ENCODE measurements at places on chromosomes 5 and 9.
A peak's percentile ranks its signal among the peaks of the same experiment; 100 is the strongest.

DNA sequence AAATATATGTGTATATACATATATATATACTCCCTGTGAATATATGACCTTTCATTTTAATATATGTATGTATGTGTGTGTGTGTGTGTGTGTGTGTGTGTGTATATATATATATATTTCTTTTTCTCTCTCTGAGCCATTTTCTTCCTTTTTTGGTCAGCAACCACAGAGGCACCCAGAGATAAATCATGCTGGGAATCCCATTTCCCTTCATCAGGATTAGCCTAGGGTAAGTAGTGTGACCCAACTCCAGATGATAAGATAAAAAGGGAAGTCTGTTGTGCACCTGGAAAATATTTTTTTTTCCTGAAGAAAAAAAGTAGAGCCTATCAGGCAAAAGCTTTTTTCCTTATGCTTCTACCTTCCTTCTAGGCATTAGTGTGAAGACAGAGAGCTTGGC, 25.4 kb upstream of the SUB1 start:
- no peak for DNase-seq

GRCh38 chr9:89617978-89618377, 13.2 kb downstream of the GADD45G start:
- DNase-seq: no peak

DNA sequence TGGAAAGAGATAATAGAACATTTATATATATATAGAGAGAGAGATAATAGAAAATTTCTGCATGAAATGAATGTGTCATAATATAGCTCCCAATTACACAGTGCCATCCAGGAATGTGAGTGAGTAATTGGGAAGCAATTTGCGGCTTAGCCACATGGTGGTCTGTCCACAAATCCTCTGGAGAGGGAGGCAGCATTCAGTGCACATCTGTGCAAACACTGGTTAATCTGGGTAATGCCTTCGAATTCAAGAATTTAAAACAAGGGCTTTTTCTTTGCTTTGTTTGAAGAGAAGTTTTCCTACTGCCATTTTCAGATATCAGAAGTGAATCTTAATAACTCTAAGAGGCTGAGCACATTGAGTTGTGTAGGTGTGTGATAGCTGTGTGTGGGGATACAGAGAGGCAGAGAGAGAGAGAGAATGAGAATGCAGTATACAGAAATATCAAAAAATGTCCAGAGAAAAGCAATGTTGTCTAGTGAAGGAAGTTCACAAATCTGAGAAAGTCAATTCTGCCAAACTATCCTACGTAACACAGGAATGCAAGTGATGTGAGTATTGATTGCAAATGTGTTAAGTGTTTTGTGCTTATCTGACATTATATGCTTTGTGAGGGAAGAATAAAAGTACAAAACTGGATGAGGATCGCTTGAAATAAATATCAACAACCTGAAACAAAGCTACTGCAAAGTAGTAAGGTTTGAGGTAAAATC, 134.6 kb downstream of the EDIL3 start:
- DNase-seq: no peak

DNA sequence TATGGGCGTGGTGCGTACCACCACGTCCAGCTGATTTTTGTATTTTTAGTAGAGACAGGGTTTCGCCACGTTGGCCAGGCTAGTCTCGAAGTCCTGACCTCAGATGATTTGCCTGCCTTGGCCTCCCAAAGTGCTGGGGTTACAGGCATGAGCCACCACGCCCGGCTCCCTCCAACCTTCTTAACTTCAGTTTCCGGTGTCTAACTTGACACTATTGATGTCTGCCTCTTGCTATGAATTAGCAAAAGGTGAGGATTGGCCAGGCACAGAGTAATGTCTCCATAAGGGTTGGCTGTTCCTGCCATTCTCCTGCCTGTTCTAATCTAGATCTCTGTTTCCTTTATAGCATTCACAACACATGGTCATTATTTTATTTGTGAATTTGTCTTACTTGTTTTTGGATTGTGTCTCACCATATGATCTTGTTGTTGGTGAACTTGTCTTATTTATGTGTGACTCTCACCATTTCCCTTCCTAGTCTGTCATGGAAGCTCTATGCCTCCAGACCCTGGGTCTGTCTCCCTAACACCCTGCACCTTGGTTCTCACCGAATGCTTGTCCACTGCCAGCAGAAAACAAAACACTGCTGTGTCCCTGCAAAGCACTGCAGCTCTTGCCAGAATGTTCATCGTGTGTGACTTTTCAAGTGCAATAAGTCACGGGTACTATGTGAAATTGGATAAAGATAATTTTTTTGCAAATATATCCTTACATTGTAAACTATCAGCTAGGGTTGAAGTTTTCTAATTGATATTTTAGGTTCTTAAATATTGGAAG, 26.0 kb downstream of the BASP1 start:
- DNase-seq: no peak

DNA sequence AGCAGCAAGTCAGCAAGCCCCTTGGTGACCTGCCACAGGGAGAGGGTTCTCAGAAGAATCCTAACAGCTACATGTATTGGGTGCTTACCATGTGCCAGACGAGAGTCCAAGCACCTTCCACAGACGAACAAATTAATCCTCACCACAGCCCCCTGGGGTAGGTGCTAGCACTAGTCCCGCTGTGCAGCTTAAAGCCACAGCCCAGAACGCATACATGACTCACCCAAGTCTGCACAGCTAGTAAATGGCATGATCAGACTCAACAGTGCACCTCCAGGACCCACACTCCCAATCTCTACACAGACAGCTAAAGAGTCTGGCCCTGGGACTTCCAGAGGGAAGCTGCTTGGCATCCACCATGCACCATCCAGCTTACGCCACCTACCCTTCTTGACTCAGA, 111.5 kb downstream of the PAX5 start:
- no peak for DNase-seq

DNA sequence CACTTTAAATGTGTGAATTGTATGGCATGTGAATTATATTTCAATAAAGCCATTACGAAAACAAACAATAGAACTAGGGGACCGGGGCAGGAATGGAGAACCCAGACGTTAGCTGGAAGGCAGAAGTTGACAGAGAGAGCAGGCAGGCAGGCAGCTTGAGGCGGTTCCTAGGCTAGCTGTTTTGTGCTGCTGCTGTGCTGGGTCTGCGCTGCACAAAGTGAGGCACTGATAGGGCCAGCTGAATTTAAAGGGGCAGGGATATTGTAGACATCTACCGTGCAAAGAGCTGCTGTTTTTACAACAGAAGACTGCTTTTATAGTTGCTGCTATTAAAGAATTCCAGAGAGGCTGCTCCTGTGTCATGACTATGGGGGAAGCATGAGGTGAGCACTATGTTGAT, 21.6 kb upstream of the MIER3 start:
- DNase-seq: no peak

GRCh38 chr9:37820142-37820541, 19.5 kb downstream of the DCAF10 start:
- no peak for DNase-seq

DNA sequence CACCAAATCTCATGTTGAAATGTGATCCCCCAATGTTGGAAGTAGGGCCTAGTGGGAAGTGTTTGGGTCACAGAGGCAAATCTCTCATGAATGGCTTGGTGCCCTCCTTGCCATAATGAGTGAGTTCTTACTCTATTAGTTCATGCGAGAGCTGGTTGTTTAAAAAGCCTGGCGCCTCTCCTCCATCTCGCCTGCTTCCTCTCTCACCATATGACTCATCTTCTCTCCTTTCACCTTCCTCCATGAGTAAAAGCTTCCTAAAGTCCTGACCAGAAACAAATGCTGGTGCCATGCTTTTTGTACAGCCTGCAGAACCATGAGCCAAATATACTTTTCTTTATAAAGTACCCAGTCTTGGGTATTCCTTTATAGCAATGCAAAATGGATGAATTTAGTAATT, 20.9 kb upstream of the ARHGAP26 start:
- DNase-seq: no peak

DNA sequence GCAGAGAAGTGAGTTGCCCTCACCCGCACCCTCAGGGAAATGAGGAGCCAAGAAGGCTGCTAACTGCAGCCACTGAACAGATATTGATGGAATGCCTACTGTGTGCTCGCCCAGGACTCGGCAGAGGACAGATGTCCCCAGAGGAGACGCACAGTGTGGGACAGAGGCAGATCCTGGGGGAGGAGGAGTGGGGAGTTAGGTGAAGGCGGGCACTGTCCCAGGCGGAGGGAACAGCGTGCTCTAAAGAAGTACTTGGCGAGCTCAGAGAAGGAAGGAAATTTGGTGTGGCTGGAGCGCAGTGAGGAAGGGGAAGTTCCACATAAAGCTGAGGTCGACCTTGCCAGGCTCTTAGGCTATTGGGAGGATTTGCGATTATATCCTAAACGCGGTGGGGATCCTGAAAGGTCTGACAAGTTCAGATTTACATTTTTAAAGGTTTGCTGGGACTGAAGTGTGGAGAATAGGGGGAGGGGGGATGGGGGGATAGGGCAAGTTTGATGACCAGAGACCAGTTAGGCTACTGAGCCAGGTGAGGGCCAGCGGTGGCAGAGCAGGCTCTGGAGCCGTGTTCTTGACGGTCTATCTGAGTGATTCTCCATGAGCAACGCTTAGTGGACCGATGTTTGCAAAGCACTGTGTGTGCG, 23.6 kb upstream of the CERCAM start:
- DNase-seq: no peak

DNA sequence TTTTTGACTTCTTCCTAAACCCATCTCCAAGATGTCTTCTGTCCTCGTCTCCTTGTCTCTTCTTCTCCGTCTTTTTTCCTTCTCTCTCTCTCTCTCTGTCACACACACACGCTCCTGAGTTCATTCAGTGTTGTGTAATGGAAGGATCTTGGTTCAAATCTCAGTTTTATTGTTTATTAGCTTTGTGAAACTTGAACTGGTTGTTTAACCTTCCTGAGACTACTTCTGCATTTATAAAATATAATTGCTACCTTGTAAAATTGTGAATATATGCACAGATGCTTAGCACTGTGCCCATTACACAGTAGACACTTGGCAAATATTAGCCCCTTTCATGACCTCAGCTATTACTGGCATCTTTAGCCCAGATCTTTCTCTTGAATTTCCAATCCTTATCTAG, 2.4 kb upstream of the NADK2 start:
- no peak for DNase-seq

DNA sequence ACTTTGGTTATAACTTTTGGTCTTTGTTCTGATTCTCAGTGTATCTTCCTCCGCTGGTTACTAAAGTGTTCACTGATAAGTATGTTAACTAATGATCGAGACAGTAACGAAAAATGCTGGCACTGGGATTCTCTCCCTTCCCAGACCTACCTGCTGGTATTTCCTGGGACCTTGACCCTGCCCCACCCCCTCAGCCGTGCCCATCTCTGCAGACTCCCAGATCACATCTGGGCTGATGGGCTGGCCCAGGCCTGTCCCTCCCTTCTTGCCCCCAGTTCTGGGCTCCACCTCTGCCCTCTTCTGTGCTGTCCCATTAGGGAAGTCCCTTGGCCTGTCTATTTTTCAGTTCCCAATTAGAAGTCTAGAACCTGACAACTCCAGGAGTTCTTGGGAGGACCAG, 46.9 kb downstream of the NEURL1B start:
- DNase-seq: no peak

DNA sequence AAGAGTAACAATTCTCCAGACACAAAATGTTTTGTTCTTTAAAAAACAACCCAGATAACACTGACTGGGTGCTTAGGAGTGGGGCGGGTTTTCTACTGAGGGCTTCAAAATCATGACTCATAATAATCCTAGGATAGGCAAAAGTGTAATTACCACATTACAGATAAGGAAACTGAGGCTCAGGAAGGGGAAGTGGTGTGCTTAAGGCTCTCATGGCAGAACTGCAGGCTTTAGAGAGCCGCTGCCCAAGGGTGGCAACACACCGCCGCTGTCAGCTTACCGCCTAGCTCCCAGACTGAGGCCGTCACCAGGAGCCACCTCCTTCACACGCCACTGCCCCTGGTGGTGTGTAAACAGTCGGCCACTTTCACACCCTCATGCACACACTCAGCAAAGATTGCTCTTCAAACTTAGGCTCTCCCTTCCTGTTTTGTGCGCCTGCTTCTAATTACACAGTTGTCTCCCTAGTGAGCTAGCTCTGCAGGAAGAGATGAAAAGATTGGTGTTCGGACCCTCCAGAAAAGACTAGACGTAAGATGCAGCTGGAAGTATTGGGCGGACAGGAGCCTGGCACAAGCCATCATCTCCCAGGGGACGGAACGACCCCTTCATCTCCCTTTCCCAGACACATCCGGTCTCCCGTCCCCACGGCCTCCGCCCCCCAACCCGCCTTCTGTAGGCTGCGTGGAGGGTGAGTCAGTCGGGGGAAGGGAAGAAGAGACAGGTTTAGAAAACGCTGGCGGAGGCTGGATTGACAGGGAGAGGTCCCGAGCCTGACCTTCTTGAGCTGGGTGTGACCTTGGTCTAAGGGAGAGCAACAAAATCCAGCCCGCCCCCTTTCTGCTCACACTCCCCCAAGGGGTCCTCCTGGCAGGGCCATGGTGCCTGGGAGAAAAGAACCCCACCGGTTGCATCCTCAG, 162.7 kb downstream of the SYK start:
- peak; percentile 12 for DNase-seq

DNA sequence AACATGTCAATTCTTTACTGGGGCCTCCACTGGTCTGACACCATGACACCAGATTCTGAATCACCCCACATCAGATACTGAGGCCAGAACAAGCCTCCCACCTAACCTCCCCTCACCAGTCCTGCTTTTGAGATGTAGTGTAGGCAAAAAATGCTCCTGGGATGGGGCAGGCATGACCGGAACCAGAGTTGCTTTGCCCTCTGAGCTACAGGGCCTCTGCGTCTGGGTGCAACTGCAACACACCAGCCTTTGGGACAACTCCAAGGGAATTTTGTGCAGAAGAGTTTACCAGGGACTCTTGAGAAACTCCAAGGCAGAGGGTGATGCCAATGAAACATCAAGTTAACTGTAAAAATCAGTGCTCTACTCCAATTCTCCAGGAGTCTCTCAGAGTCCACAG, 79.4 kb downstream of the SIL1 start:
- DNase-seq: no peak

DNA sequence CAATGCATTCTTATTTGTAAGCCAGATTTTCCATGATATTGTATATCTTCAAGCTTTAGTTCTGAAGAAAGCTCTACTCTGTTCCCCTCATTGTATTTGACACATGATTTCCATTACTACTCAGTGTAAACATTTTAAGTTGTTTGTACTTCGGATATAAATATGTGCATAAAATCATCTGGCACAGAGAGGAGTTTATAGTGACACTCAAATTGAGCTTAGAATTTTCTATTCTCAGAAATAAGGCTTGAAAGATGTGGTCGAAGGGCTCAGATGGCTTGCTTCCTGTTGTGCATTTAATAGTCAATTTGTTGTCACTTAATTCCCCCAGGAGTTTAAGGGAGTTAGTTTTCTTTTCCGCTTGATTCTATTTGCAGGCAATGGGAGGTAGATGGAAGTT, 88.8 kb downstream of the PPIC start:
- no peak for DNase-seq

Data from stimulated activated CD4-positive, alpha-beta T cell treated with anti-CD3 and anti-CD28 coated beads, Interleukin-4, amount 100 ng/mL, for 48 hours (primary cell).